ENCODE measurements at places on chromosomes 1 and 21. TPM values are rescaled to one million over a fixed set of nuclear protein-coding genes. Genes with fewer than 3 reads are reported as not detected.

The LRRN2 gene
- 3.9 TPM for total RNA-seq

The FAM72B gene
- total RNA-seq = 1.4 TPM

The TEX38 gene
- total RNA-seq = not detected

The PODN gene
- total RNA-seq = 2.5 TPM

The HS2ST1 gene
- 22.4 TPM for total RNA-seq

The S100A2 gene
- 0.97 TPM for total RNA-seq

The E2F2 gene
- total RNA-seq = 16.1 TPM

The CTH gene
- total RNA-seq = 1.2 TPM

The IFI44L gene
- total RNA-seq = 54.0 TPM

The SYT6 gene
- total RNA-seq = 0.14 TPM

The GNG4 gene
- total RNA-seq = not detected

GRCh38 chr1:99621340-99621901, 24.5 kb upstream of the PALMD start:
- no peak for DNase-seq

- DNase-seq = no peak
These were observed 95.3 kb upstream of the ACTRT2 start for GRCh38 chr1:2925918-2926317.

DNA sequence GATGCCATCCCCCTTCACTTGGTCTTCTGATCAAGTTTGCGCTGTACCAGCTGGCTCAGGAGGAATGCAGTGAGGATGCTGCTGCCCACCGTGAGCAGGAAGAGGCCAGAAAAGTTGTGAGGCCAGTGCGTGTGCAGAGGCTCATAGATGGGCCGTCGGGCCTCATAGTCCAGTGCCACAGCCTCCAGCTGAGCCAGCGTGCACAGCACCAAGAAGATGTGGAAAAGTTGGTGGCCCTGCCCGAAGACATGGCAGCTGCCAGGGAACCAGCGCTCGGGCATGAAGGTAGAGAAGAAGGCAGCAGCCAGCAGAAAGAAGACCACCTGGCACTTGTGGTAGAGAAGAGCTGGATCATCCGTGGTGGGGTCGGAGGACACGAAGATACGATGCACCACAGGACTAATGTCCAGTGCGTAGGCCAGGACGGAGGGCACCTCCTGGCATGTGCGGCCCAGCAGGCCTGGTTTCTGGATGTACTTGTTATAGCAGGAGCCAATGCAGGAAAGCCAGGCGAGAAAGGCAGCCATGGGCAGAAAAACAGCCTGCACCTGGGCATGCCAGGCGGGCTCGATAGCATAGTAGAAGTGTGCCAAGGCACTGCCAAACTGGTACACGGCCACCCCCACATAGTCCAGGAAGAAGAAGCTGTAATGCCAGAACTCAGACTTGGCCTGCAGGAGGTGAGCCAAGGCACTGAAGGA, 3.7 kb upstream of the AUNIP start:
- DNase-seq = no peak

- DNase-seq = no peak
These were observed 186.9 kb downstream of the VPS13D start for GRCh38 chr1:12416744-12417143.

DNA sequence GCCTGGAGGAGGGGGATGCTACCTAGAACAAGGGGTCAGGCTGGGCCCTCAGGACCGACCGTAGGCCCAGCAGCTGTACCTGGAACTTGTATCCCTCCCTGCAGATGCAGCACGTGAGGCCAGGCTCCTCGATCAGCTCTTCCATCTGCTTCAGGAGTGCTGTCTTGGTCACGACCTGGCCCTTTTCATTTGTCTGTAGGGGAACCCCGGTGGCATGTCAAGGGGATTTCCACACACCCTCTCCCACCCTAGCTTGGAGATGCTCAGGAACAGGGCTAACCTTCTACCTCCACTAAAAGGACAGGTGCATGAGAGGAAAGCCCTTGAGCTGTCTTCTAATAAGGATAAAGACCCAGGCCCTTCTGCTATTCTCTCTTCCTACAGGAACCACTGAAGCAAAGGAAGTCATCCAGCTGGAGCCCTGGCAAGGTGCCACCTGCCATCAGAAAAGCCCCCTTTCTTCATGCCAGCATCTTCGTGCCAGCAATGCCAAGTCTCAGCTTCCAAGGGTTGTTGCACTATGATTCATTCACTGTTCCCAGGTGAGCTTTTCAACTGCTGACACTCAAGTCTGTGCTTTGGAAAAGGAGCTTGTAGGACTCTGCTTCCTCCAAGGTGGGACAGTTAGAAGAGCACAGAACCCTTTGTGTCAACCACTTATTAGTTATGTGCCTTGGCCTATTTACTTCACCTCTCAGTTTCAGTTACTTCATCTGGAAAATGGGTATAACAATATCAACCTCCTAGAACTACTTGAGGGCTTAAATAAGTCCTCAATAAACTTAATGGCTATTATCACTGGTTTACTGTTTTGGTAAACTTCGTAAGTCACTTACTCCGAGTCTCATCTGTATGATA, 122.1 kb downstream of the UBR4 start:
- no peak for DNase-seq

DNA sequence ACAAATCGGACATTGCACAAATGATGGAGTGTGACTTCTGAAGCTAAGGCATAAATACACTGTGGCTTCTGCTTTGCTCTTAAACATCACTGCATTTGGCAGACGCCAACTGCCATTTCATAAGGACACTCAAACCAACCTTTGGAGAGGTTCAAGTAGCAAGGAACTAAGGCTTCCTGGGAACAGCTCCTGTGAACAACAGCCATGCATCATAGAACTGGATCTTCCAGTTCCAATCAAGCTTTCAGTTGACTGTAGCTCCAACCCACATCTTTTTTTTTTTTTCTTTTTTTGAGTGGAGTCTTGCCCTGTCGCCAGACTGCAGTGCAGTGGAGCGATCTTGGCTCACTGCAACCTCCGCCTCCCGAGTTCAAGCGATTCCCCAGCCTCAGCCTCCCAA, 10.7 kb upstream of the HUNK start:
- no peak for DNase-seq

DNA sequence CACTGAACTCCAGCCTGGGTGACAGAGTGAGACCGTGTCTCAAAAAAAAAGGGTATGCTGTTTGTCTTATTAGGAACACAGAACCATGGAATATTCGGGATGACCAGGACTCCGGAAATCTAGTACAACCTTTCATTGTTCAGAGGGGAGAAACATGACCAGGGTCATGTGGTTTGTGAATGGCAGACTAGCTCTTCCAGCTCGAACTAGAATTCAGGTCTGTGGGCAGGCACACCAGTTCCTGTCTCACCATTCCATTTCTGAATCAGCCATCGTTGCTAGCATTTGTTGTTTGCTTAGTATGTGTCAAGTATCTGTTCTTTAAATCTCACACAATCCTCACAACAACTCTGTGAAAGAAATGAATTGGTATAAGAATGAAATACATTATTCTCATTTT, 50.9 kb downstream of the MDM4 start:
- DNase-seq = no peak

GRCh38 chr1:91804546-91805023, 81.4 kb downstream of the TGFBR3 start:
- no peak for DNase-seq

DNA sequence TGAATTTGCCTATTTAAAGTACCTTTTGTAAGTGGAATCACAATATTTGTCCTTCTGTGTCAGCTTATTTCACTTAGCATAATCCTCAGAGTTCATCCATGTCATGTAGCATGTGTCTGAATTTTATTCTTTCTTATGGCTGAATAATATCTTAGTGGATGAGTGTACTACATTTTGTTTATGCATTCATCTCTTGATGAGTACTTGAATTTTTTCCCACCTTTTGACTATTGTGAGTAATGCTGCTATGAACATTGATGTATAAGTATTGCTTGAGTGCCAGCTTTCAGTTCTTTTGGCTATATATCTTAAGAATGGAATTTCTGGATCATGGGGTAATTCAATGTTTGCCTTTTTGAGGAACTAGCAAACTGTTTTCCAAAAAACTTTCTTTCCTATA, 84.2 kb downstream of the TGFB2 start:
- no peak for DNase-seq

DNA sequence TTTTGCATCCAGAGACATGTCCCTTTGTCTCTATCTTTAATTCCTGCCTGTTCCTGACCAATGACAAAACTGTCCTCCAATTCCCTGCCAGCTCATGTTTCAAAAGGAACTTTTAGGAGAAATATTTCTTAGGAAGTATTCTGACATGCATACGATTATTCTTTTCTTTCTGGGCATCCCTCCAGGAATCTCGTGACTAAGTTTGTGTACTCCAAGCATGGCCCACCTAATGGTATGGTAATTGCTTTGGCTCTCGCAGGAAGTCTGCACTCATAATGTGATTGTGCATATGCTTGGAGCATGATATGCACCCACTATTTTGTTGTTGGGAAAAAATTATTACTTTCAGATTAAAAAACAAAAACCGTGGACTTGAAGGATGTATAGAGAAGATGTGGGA, 256.4 kb downstream of the PRDM2 start:
- DNase-seq = no peak

GRCh38 chr1:121443001-121443540, 258.3 kb downstream of the SRGAP2C start:
- no peak for DNase-seq

DNA sequence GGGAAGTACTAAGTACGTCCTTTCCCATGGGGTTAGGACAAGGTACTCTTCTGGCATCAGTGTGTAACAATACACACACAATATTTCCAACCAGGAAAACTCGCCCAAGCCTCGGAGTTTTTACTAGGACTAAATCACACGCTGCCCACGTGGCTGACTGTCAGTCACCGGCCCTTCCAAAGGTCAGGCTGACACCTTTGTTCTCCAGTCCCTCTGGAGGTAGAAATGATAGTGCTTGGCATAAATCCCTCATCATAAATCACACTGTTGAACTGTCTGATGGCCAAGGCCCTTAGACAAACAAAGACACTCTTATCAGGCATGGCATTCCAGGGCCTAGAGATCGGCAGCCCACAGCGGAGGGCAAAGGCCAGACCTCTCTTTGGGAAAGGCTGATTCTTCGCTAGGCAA, 16.9 kb upstream of the SLAMF9 start:
- DNase-seq = no peak

DNA sequence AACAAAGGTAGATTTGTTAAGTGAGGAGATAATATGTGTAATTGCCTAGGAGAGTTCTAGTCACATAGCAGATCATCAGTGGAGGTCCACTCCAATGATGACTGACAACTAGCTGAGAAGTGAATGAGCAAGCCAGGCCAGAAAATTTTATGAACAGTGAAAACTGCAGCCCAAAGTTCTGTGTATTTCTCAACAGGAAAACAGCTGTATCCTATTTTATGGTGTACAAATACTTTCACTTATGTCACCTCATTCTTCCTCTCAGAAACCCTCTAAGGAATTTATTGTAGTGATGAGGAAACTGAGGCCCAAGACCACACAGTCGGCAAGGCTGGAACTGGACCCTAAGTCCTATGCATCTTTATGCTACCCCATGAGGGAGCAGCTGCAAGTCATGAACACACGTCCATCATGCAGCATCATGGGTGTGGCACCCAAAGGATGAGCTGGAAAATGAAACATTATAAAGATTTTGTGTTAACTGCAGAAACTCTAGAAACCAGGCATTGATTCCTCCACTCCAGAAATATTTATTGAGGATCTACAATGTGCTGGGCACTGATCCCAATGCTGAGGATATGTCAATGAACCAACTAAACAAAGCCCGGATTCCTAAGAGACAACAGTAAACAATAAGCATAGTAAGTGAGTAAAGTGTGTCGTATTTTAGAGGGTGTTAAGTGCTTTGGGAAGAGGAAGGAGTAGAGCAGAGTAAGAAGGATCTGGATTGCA, 99.5 kb upstream of the DUSP10 start:
- DNase-seq = no peak

- no peak for DNase-seq
These were observed 15.4 kb downstream of the IL12RB2 start for GRCh38 chr1:67323087-67323486.

- DNase-seq = peak; percentile 91
These were observed 1.3 kb downstream of the AHDC1 start for GRCh38 chr1:27602462-27603308.

GRCh38 chr21:46457801-46458314, 833 bp upstream of the DIP2A start:
- DNase-seq = no peak

GRCh38 chr1:24205345-24206082, 18.4 kb upstream of the IFNLR1 start:
- DNase-seq = no peak

GRCh38 chr1:19639999-19640362, 4.1 kb upstream of the NBL1 start:
- no peak for DNase-seq

- no peak for DNase-seq
These were observed 20.9 kb downstream of the SLC1A7 start for GRCh38 chr1:53121319-53122172.

GRCh38 chr1:195637539-195637938, 970.7 kb downstream of the KCNT2 start:
- no peak for DNase-seq

DNA sequence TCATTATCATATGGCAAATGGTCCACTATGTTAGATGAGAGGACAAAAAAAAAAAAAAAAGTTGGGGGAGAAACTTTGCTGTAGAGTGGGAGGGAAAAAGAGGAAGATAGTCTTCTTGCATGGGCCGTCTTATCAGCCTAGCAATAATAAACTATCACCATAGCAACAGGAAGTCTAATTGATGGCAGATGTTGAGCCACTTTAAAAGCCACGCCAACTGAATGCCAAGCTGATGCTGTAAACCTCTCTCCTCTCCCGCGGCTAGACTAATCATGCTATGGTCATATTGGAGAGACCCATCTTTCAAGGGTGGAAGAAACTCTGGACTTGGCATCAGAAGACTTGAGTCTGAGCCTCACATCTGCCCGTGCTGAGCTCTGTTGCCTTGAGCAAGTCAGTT, 122.2 kb upstream of the HOOK1 start:
- DNase-seq = no peak

GRCh38 chr1:233261206-233261605, 34.3 kb downstream of the PCNX2 start:
- no peak for DNase-seq

GRCh38 chr21:26425576-26425975, 147.5 kb downstream of the CYYR1 start:
- no peak for DNase-seq

GRCh38 chr1:1757422-1758058, 20.7 kb downstream of the NADK start:
- DNase-seq = peak; percentile 72

GRCh38 chr1:1397839-1398523, 1.2 kb downstream of the CCNL2 start:
- no peak for DNase-seq

DNA sequence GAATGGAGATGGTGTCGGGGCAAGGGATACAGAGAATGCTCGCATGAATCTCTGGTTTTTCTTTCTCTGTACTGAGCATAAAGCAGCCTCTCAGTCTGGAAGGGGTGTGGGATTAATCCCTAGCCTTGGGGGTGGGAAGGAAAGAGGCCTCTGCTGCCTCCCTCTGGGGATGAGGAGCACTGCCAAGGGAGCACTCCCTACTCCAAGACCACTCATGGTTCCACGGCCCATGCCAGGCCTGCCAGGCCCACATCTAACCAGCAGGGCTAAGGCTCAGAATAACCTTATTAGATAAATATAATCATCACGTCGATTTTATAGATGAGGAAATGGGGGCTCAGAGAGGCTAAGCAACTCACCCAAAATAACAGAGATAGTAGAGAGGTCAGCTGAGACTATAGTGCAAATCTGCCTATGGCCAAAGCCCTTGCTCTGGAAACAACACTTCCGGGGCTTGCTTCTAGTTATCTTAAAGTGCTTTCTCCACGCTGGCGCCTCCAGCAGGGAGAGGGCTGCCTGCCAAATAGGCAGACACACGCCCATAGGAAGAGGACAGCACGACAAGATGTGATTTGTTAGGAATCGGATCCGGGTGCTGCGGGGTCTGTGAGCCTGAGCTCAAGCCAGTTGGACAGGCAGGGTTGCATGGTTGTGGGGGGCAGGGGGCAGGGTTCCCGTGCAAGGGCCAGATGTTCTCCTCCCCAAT, 522 bp downstream of the TEX35 start:
- DNase-seq = peak; percentile 53

All from spleen (tissue), 13 donors.